Activated CD4-positive, alpha-beta T cell treated with anti-CD3 and anti-CD28 coated beads for 1 hour (primary cell): ENCODE measurements at places on chromosomes 1 and 21.

- DNase-seq, result no peak
Measured at GRCh38 chr1:185480545-185480944, 163.5 kb upstream of the IVNS1ABP start.

DNA sequence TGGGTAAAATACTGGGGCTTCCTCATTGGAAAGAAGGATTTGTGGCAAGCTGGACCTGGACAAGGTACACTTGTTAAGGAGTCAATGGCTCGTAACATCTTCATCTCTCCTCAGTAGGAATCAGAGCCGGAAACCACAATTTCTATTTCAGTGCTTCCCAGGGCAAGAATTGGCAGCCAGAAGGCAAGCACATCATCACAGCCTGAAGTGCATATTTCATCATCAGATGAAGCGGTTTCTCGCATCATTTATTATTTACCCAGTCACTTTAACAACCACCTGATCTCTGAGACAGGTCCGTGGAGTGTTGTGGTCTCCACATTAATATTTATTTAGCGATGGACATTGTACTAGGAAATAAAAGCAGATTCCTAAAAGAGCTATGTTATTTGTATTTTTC is 55.0 kb downstream of the KCNJ15 start:
- DNase-seq, result no peak

DNA sequence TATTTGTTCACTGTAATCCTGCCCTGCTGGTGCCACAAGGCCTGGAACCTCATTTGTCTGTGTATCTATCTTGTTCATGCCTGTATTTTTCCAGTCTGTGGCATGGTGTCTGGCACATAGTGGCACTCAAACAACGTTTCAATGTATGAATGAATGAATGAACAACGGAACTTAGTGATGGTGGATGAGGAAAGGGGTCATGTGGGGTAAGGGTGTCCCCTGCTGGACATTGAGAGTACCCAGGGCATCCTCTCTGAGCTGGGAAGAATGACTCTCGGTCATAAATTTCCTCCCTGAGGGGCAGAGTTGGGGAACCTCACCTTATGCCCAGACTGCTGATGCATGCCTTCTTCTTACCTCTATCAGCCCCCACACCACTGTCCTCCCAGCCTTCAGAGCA is 18.9 kb upstream of the ZNF683 start:
- no peak for DNase-seq

- no peak for DNase-seq
Measured at GRCh38 chr1:3321559-3322449, 132.7 kb upstream of the ARHGEF16 start.

DNA sequence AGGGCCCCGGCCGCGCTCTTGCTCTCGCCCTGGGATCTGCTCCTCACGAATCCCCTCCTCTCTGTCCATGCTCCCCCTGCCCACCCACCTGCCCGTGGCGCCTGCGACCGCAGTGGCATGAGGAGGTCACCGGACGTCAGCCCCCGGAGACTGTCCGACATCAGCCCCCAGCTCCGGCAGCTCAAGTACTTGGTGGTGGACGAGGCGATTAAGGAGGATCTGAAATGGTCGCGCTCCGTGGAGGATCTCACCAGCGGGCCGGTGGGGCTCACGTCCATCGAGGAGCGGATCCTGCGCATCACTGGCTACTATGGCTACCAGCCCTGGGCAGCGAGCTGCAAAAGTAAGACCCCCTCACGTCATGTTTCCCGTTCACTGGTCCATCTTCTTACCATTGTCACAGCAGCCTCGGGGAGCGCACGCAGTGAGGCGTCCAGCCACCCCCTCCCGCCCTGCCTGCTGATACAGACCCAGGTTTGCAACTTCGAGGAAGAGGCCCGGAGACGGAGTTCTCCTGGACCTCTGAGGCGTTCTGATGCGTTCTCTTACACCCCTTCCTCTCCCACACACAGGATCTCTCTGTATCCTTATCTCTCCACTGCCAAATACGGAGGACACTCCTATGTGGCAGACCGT is 1.1 kb downstream of the SLC35F3 start:
- no peak for DNase-seq
